ENCODE measurements at places on chromosomes 13 and 19.

DNA sequence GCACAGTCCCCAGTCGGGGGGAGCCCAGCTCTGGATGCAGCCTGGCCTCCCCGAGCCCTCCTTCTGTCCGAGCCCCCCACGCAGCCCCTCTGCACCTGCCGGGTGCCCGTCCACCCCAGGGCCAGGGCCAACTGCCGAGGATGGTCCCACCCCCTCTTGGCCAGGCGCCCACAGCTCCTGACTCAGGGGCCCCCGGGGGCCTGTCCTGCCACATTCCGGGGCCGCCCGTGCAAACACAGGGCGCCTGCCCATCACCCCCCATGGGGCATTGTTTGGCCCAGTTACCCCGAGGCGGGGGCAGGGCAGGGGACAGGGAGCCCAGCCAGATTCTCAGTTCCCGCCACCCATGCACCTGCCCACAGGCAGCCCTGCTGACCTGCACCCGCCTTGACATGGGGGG lies 5.3 kb upstream of the TCF3 start:
- no peak for DNase-seq

GRCh38 chr13:112781881-112782361 lies 92.1 kb downstream of the ATP11A start:
- DNase-seq = no peak

GRCh38 chr19:13099073-13099999 lies 3.3 kb downstream of the LYL1 start:
- DNase-seq = no peak

DNA sequence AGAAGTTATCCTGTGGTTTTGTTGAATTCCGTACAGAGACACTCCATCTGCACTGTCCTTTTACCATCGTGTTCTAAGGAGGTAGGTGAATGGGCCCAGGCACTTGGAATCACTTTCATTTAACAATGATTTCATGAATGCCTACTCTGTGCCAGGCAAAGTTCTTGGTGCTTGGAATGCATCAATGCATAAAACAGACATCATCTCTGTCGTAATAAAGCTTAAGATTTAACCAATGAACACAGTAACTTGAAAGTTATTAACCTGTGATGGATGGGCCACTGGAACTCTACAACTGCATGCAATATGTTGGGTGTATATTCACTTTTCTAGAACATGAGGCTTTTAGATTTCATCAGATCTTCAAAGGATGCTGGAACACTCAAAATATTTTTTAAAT lies 14.1 kb upstream of the STARD13 start:
- no peak for DNase-seq

- DNase-seq = no peak
These were observed 11.5 kb upstream of the SUPT20H start for GRCh38 chr13:37070956-37071355.

DNA sequence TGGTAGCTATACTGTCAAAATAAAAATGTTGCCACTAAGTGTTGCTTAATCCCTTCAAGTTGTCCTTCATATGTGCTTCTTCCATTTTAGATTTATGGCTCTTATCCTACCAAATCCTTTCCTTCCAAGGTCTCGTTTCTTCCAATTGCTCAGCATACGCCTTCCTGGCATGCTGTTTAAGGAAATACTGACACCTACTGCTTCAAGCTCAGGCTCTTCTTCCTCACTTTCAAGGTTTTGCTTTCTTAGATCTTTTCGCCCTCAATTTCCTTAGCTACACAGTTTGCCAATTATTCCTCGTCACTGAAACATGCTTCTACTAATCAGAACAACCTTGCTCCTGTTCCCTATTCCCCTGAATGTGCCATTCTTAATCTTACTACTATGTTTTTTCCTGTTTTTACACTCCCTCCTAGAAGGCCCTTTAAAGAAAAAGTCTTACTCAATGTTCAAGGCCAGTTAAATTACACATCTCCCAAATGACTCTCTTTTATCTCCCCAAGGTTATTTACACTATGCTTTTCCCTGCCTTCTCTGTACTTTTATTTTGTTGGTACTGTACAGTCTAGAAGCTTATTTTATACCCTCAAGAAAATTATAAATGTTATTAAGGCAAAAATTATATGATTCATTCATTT lies 343.1 kb downstream of the MZT1 start:
- no peak for DNase-seq

- DNase-seq = no peak
These were observed 115.6 kb upstream of the UQCRFS1 start for GRCh38 chr19:29328586-29328985.

DNA sequence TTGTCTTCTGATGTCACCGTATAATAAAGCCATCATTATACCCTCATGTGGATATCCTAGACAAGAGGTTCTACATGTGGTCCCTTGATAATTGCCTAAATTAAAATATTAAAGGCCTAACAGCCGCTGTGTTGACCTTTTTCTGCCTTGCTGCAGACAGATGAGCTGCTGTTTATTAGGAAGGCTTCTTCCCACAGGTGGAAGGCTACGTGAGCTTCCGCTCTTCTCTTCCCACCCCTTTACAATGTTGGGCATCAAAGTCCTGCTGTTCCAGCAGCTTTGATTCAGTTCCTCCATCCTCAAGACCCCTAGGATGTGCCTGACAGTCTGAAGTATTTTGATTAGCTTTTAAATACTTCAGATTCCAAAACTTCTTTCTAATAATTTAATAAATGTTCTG lies 217.1 kb downstream of the PCCA start:
- no peak for DNase-seq

GRCh38 chr19:44974857-44975256 lies 19.7 kb downstream of the CLPTM1 start:
- no peak for DNase-seq

GRCh38 chr19:31560086-31561060 lies 211.1 kb upstream of the TSHZ3 start:
- DNase-seq = no peak

- no peak for DNase-seq
These were observed 6.3 kb downstream of the TEAD2 start for GRCh38 chr19:49355909-49356353.

- no peak for DNase-seq
These were observed 18.4 kb downstream of the TMEM150B start for GRCh38 chr19:55306712-55307111.

GRCh38 chr13:100580045-100580444 lies 8.5 kb downstream of the GGACT start:
- no peak for DNase-seq

DNA sequence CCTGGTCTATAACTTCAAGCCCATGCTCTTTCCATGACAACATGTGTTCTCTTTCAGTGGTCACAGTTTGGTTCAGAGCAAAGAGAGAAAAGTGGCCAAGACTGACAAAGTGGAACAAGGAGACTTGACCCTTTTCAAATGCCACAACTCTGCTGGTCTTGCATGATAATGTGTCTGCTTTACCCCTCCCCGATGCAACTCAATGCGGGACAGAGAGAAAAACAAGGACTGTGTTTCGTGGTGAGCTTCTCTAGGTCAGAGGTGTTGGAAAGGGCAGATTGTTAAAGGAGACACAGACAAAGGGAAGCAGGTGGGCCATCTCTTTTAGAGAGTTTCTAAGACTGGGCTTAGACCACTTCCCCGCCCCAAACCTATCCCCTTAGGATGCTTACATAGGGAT lies 61.6 kb upstream of the SERTM1 start:
- DNase-seq = no peak

- DNase-seq = no peak
These were observed 119.2 kb upstream of the IPO5 start for GRCh38 chr13:97834250-97834649.

DNA sequence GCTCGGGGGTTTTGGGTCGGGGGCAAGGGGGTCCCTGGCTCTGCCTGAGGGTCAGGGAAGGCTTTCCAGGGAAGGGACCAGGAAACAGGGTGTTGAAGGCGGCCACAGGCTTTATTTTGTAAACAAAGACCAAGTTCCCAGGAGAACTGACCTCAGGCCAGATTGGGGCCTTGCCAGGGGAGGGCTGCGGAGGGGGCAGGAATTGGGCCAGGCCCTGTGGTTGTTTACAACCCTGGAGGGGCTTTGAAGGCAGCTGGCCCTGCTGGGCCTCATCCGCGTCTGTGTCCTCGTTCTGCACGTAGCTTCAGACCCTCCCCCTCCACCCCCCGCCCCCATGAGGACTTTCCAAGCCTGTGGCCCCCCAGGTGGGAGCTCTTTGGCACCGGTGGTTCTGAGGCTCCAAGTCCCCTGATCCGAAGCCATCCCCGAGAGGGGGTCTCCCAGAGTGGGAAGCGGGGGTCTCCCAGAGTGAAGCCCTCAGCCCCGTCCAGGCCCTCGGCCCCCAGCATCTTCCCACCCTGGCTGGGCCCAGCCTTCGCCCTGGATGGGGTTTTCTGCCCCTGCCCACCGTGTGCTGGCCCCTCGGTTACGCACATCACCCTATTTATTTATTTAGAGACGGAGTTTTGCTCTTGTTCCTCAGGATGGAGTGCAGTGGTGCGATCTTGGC lies 13.5 kb upstream of the BSG start:
- no peak for DNase-seq

GRCh38 chr13:110272227-110272626 lies 34.7 kb downstream of the COL4A1 start:
- no peak for DNase-seq

- no peak for DNase-seq
These were observed 3.0 kb upstream of the ZNF554 start for GRCh38 chr19:2816641-2817040.

- peak; percentile 29 for DNase-seq
These were observed 17.7 kb downstream of the RFX2 start for GRCh38 chr19:6092329-6093286.

- DNase-seq = no peak
These were observed 581.9 kb upstream of the PRR20A start for GRCh38 chr13:56558698-56559320.

DNA sequence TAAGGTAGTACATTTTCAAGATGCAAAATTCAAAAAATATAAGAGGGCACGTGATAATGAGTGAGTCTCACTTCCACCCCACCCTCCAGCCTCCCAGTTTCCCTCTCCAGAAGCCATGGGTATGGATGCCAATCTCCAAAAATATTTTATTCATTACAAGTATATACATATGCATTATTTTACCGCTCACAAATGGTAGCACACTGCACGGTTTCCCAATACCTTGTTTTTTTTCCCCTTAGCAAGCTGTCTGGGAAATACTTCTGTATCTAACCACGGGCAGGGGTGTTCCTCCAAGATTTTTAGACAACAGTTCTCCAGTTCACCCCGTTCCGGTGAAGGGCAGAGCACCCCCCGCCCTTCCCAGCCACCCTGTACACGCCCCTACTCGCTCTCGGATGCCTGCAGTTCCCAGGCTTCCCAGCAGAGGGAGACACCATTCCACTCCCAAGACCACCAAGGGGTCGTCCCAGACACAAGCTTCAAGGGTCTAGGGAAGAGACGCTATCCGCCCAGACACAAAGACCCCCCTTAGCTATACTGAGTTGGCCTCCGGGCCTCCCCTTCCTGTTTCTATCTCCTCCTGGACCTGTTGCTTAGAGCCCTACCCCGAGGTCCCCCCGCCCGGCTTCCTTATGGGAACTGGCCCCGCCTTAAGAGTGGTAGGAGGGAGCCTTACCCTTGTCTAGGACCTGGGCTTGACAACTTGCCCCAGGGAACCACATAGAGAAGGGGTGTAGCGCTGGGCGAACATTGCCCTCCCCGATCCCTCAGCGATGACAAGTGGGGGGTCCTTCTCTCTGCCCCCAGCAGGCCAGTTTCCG lies 1.1 kb upstream of the FXYD3 start:
- peak; percentile 32 for DNase-seq

DNA sequence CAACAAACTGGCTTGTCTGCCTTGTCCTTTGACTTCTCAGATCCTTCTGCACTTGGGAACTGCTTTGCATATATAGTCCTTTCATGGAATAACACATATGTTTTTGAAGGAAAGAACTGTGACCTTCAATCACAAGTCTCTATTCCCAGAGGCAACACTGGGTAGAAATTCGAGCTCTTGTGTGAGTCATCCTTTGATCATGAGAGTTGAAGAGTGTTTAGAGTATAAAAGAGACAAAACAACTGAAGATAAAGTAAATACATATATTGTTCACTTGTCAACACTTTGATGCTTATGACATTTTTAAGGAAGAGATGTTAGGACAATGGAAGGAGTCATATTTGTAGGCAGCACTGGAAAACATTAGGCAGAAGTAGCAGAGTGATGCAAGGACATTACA lies 5.2 kb upstream of the OR7A5 start:
- DNase-seq = no peak

GRCh38 chr13:41577436-41577835 lies 120.1 kb downstream of the RGCC start:
- DNase-seq = no peak

GRCh38 chr19:54299126-54299498 lies 13.9 kb downstream of the LILRA5 start:
- no peak for DNase-seq

- peak; percentile 60 for DNase-seq
These were observed 5.8 kb upstream of the FCGRT start for GRCh38 chr19:49506575-49507105.

- DNase-seq = no peak
These were observed 6.5 kb downstream of the ZNF671 start for GRCh38 chr19:57720878-57721277.

- no peak for DNase-seq
These were observed 5.5 kb upstream of the PDE4C start for GRCh38 chr19:18231775-18232174.

DNA sequence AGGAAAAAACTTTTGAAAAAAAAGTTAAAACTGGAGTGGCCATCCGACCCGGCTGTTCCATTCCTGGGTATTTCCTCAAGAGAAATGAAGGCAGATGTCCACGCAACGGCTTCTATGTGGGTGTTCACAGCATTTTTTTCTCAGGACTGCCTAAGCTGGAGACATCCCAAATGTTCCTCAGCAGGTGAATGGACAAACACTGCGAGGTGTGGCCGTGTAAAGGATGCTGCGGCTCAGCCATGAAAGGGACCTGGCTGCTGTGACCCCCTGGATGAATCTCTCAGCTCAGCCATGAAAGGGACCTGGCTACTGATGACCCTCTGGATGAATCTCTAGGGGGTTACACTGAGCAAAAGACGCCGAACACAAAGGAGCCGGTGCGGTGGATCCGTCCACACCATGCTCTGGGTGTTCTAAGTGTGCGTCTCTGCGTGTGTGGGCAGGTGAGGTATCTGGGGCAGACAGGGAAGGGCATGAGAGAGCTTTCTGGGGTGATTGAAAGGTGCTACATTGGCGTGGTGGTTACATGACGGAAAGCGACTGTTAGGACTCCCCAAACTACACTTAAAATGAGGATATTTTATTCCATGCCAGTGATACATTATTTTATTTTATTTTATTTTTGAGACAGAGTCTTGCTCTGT lies 7.2 kb upstream of the ASPDH start:
- no peak for DNase-seq

- peak; percentile 28 for DNase-seq
These were observed 2.7 kb downstream of the FCHO1 start for GRCh38 chr19:17753976-17754375.

DNA sequence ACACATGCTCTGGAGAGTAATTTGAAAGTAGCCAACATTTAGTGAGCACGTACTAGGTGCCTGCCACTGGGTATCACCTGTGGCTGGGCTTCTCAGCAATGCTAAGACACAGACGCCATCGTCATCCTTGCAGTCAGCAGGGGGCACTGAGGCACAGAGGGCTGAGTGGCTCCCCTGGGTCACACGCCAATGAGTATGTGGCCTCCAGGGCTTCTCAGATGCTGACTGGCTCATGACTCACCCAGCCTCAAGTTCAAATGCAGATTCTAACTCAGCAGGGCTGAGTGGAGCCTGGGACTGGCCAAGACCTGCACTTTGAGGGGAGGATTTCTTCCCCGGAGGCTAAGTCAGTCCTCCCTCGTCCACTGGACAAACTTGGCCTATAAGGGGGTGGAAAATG lies 115.1 kb upstream of the CACNA1A start:
- DNase-seq = no peak
